ENCODE measurements at places on chromosomes 4 and X.

GRCh38 chr4:130403221-130403620 lies 1307.3 kb downstream of the C4orf33 start:
- DNase-seq: no peak

- no peak for DNase-seq
Observed at GRCh38 chr4:174592985-174593335, 70.7 kb upstream of the HPGD start.

GRCh38 chr4:147396105-147396504 lies 84.8 kb upstream of the EDNRA start:
- DNase-seq: no peak

- no peak for DNase-seq
Observed at GRCh38 chr4:183906489-183906738, 1.3 kb downstream of the STOX2 start.

DNA sequence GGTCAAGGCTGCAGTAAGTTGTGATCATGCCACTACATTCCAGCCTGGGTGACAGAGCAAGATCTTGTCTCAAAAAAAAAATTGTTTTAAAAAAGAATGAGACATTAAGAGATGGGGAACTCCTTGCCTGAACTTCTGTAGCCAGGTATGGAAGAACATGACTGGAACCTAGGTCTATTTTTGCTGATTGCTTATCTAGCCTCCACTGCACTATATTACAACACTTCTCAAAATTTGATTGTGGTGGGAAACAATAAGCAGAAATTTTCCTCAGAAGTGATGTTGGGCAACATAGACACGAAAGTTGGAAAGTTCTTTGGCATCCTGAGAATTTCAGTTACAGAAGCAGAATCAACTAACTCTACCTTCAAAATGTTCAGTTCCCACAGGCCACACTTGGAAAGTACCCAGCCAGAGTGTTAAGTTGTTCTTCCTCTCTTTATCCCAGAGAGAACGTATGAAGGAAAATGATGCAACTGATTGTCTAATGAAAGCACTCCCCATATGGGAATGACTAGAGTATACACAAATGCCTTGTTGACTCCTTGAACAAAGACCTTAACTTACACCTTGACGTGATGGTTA lies 50.0 kb downstream of the LUZP4 start:
- no peak for DNase-seq

DNA sequence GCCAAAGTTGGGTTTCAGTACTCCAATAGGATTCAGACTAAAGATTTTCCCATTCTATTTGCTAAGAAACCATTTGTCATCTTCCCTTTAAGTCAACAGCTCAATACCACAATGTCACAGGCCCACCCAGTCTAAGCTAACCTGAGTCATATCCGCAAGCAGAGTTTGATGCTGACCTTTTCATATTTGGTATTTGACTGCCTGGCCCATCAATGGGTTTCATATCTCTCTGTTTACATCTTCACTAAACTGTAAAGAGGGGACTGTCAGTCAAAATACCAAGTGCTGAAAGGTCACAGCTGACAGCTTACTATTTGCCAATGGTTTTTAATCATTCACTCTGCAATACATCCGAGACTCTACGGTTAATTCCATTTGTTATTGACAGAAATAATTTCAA lies 707.5 kb upstream of the ACTRT1 start:
- DNase-seq: no peak

DNA sequence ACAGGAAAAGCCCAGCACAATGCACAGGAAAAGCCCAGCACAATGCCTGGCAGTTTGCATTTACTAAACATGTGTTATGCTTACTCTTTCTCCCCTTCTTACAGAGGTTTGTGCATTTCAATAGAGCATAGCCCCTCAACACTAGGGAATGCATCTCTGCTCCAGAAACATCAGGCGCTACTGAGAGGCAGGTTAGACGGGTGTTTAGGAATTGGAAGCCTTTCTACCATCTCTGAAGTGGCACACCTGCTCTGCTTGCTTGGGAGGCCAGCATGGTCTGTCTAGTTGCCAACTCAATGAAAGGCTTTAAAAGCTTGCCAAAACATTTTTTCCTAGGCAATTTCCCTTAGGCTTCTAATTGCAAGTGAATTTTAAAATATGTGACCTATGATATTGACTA lies 55.7 kb downstream of the GRID2 start:
- DNase-seq: no peak

- DNase-seq: no peak
Observed at GRCh38 chrX:133804072-133804471, 181.3 kb downstream of the GPC3 start.

DNA sequence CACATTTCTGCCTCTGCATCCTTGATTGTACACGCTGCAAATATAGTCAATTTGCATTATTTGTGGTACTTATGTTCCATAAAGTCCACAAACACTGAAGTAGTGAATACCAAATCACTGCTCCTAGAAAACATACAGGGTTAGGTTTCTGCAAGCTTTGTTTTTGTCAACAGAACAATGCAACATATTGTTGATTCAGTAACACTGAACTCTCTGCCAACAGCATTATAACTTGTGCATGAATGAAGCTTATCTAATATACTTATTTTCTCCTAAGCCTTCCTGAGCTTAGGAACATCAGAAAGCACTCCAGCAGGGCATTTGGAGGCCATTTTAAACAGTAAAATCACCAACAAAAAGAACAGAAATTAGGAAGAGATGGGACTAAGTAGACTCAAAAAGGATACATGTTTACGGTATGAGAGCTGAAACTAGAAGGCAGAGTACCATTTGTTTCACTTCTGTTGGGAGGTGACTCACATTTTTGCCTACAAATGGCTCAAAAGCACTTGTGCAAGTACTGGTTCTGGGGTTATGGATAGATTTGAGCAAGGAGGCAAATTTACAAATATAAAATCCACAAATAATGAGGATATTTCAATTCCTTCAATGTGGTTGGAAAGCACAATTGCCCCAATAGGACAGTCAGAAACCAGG lies 14.1 kb downstream of the COX18 start:
- DNase-seq: no peak

DNA sequence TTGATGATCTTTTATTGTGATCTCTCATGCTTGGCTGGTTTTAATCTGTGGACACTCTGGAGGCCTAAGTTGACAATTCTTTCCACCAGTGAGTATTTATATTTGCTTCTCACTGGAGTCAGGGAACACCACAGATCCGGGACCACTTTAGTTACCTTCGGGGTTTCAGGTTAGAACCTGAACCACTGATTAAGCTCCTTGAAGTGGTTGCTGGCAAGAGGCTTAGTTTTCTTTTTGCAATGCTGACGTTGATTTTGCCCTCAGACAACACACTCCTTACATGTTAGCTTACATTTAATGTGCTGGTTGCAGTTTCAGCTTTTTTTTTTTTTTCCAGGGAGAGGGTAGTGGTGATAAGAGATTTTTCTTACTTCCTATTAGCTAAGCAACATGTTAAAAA lies 10.5 kb upstream of the ZNF330 start:
- DNase-seq: no peak

GRCh38 chr4:103443324-103443723 lies 245.2 kb upstream of the CENPE start:
- no peak for DNase-seq

DNA sequence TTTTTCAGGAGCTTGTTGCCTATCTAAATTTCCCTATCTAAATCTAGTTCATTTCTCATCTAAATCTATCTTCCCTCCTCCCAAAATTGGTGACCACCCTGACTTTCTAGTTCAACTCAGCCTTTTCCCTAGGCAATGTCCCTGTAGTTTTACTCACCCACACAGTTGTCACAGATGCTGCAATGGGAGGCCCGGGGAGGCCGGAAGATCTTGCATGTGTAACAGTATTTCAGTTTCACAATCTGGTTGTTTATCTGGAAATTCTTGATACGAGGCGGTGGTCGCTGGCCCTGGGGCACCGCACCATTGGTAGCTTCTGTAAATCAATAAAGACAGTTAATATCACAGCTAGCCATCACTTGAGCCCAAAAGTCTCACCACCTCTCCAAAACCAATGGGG lies 20.2 kb downstream of the ZDHHC9 start:
- DNase-seq: no peak

DNA sequence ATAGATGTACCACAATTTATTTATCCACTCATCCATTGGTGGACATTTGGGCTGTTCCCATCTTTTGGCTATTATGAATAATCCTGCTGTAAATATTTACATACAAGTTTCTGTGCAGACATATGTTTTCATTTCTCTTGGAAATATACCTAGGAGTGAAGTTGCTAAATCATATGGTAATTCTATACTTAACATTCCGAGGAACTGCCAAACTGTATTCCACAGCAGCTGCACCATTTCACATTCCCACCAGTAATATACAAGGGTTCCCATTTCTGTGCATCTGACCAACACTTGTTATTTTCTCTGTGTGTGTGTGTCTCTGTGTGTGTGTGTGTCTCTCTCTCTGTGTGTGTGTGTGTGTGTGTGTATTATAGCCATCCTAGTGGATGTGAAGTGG lies 15.4 kb upstream of the DOCK11 start:
- DNase-seq: no peak

- no peak for DNase-seq
Observed at GRCh38 chrX:45274576-45274975, 73.9 kb upstream of the DIPK2B start.

- peak; percentile 25 for DNase-seq
Observed at GRCh38 chrX:25049357-25049756, 33.6 kb upstream of the ARX start.

DNA sequence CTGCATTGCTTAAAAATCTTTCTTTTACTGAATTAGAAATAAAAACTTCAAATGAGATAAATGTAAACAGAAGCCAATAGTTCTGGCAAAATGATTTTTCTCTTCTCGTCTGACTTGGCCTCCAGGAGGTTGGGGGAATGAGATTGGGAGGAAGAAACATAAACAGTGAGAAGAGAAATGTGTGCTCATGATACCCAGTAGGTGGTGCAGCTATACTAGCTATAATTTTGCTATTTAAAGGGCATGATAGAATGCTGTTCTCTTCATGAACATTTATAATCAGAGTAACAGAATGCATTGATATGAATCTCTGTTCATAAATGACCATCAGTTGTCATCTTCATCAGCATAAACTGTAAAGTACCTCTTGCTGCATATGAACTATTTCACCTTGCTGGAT lies 85.5 kb downstream of the TACR3 start:
- DNase-seq: no peak

- DNase-seq: no peak
Observed at GRCh38 chr4:66750273-66750672, 795.0 kb downstream of the CENPC start.

GRCh38 chr4:166230841-166231240 lies 357.8 kb downstream of the TLL1 start:
- no peak for DNase-seq

GRCh38 chrX:72366701-72367454 lies 61.2 kb upstream of the CITED1 start:
- no peak for DNase-seq

- DNase-seq: no peak
Observed at GRCh38 chr4:117845270-117845669, 189.0 kb upstream of the NDST3 start.

DNA sequence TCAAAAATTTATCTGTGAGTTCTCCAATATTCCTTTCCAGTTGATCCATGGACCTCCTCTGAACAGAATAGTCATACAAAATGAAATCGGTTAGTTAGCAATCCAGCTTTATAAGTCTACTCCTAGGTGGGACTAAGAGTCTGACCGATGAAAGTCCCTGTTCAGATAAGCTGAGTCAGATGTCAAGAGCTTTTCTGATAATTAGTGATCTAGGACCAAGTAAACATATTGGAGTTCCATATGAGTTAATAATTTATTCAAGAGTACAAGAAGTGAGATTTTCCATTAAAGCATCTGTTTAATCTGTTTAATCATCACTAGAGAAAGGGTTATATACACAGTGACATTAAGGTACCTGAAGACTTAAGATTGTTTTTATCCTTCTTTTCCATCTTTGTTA lies 74.7 kb downstream of the UGT8 start:
- DNase-seq: no peak

GRCh38 chr4:24219209-24219608 lies 329.4 kb upstream of the PPARGC1A start:
- no peak for DNase-seq

- no peak for DNase-seq
Observed at GRCh38 chrX:73266766-73267165, 52.1 kb upstream of the NAP1L2 start.

DNA sequence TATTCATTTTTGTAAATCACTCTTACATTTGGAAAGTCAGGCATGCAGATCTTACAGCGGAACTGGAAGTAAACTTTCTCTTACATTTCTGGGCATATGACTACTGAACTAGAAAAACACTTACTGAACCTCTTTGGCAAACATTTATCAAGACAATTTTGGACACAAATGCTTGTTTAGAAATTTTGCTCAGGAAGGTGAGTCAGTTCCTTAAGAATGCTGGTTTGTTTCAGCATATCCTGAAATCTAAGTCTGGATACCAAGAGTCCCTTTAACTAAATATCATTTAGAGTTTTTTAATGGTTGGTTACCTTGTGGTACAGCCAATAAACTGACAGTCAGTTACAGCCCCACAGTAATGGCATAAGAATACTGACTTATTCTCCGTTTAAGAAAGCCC lies 15.0 kb downstream of the SHISA3 start:
- no peak for DNase-seq

GRCh38 chr4:184437565-184438265 lies 36.6 kb downstream of the IRF2 start:
- DNase-seq: no peak

DNA sequence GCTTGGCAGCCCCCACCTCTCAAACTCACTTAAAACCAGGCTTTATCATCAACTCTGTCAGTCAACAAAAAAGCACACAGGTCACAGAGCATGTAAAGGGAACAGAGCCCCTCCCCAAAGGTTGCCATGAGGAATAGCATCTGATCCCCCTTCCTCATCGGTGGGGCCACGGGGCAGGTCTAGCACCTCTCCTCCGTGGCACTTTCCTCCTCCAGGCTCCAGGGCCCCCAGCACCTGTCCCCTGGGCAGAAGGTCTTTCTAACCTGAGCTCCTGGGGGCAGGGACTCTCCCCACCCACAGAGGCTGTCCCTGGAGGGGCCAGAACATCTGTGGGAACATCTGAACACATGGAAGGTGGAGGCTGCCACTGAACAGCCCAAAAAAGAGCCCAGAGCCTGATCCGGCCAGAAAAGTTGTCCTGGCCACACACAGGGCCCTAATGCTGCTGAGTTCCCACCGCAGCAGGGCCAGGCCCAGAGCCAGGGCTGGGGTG lies 65.7 kb downstream of the ZFYVE28 start:
- no peak for DNase-seq

DNA sequence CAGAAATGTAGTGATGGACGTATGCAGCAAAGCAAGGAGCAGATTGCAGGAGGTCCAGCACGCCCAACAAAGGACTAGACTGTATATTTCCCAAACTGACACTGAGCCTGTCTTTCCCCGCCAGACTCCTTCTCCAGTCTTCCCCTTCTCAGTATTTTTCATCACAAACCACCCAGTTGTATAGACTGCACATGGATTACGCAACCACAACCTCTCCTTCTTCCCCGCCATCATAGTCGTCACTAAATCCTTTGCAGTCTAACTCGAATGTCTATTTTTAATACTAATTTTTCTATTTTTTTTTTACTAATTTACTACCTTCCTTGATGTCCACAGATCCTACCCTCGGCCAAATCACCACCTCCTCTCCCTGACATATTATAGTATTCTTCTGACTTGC lies 105.4 kb downstream of the MTNR1A start:
- no peak for DNase-seq
